Right atrium auricular region (tissue), 2 donors: ENCODE measurements at places on chromosomes 1 and 21. TPM values are rescaled to one million over a fixed set of nuclear protein-coding genes. Genes with fewer than 3 reads are reported as not detected.
A peak's percentile ranks its signal among the peaks of the same experiment; 100 is the strongest.

GRCh38 chr1:151547119-151547899, 7.2 kb downstream of the TUFT1 start:
- no peaks in the 10 kb centered on the region for H3K4me1 ChIP-seq
- H3K27me3 ChIP-seq = no peaks in the 10 kb centered on the region
- peak; percentile 73 for DNase-seq
- no peak overlapping the region for H3K4me3 ChIP-seq

GRCh38 chr1:210340311-210340710, 11.6 kb downstream of the HHAT start:
- no peak overlapping the region for H3K27ac ChIP-seq
- no peaks in the 10 kb centered on the region for H3K4me1 ChIP-seq
- DNase-seq = no peak
- no peaks in the 10 kb centered on the region for H3K27me3 ChIP-seq
- no peak overlapping the region for H3K4me3 ChIP-seq

- H3K4me3 ChIP-seq = no peak overlapping the region
- H3K4me1 ChIP-seq = no peaks in the 10 kb centered on the region
- no peaks in the 10 kb centered on the region for H3K27me3 ChIP-seq
Observed at GRCh38 chr1:85448358-85448757, 16.6 kb downstream of the DDAH1 start.

DNA sequence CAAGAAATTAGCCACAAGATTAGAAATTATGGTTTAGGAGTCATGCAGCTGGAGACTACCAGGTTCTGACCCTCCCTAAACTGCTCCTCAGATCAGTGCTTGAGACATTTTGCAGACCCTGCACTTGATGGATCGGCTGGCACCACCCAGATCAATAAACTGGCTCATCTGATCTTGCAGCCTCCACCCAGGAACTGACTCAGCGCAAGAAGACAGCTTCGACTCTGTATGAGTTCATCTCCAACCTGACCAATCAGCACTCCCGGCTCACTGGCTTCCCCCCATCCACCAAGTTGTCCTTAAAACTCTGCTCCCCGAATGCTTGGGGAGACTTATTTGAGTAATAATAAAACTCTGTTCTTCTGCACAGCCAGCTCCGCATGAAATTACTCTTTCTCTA, 40.0 kb downstream of the L1TD1 start:
- no peaks in the 10 kb centered on the region for H3K27me3 ChIP-seq
- DNase-seq = no peak
- H3K4me1 ChIP-seq = no peaks in the 10 kb centered on the region
- H3K36me3 ChIP-seq = no peaks in the 10 kb centered on the region
- no peak overlapping the region for H3K27ac ChIP-seq

GRCh38 chr1:149928401-149928724, 760 bp upstream of the SF3B4 start:
- peak overlapping the region; percentile 77 for H3K4me3 ChIP-seq
- peaks cover 25% of the 10 kb centered on the region for H3K4me1 ChIP-seq
- H3K36me3 ChIP-seq = peaks cover 34% of the 10 kb centered on the region
- no peak for DNase-seq

DNA sequence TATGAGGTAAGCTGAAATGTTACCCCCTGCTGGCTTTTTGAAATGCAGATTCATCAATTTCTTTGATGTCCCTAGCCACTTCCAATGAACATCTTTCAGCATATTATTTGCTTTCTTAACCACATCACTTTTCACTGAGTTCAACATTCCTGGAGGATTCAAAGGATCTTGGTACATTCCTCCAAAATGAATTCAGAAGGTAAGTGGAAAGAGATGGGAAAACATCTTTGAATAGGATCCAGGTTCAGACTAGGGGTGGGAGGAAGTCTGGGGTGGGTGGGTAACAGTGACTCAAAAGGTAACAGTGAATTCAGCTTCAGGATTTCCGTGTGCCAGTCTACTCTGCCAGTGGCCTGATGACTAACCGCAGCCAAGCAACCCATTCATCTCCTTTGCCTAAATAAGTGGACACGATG, 180.7 kb downstream of the ZC3H11B start:
- H3K36me3 ChIP-seq = no peaks in the 10 kb centered on the region
- no peak overlapping the region for H3K4me3 ChIP-seq
- DNase-seq = no peak
- H3K27ac ChIP-seq = no peak overlapping the region
- no peaks in the 10 kb centered on the region for H3K4me1 ChIP-seq

DNA sequence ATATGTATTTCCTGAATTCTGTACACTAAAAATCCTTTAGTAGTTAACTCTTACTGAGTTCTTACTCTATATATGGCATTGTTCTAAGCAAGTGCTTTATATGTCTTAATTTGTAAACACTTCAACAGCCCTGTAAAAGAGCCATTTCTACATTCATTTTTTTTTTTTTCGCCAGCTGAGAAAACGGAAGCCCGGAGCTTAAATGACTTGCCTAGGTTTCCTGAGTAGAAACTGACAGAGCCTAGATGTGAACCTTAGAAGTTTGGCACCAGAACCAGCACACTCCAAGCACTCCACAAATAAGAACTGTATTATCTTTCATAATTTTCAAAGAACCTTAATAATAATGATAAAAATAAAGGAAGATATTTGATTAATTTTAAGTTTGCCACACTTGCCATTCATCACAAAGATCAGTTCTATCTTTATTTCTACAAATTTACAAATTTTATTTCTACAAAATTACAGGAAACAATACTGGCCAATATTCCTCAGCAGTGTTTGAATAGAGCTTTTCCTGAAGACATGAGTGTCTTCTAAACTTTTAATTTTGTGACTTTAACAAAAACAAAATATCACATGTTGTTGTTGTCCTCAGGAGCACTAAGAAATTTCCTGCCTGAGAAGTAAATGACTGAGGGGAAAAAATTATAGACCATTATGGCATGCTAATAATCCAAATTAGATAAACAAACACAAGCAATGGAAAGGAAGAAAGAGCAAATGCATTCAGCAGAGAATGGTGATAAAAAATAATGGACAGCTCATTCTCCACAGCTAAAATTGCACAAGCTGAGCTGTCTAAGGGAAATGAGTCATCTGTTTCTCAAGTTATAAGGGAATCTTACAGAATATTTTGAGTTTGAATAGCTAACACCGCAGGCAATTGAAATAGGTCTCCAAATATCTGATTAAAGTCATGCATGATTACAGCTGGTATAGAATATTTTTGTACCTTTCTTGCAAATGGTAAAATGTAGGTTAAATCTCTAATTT, 71.2 kb downstream of the DPYD start:
- H3K36me3 ChIP-seq = no peaks in the 10 kb centered on the region
- no peak overlapping the region for H3K4me3 ChIP-seq
- peak overlapping the region; percentile 36 for H3K27ac ChIP-seq
- no peaks in the 10 kb centered on the region for H3K27me3 ChIP-seq
- DNase-seq = no peak
- peaks cover 4% of the 10 kb centered on the region for H3K4me1 ChIP-seq

Gene KCNJ15
- 0.33 TPM for total RNA-seq

Gene SCAMP3
- total RNA-seq = 77.7 TPM

Gene S100A1
- 965 TPM for total RNA-seq

Gene RGS4
- 1.5 TPM for total RNA-seq

Gene GLRX2
- 12.1 TPM for total RNA-seq

Gene S100A7A
- not detected for total RNA-seq

Gene SLC2A5
- 0.26 TPM for total RNA-seq

Gene OR2T11
- total RNA-seq = not detected
